Caco-2 (cell line): ENCODE measurements at places on chromosomes 2 and 18.

DNA sequence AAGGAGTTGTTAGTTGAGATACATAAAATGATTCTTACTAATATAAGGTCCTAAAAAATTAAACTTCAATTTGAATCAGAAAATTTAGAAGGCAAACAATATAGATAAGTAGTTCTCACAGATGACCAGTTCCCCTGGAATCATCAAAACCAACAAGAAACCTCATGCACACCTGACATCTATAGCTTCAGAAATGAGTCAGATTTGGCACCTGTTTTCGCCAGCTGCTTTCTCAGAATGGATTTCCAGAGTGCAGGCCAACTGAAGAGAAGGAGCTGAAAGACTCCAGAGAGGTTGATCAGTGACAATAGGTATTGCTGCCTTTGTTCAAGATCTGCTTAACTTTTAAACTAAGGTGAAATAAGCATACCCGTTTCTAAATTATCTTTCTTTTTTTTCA is 192.4 kb downstream of the RDH14 start:
- H3K4me1 ChIP-seq, result no peaks in the 10 kb centered on the region; the same call in 1 of the 2 replicates
- no peak for DNase-seq
- no peaks in the 10 kb centered on the region for H3K36me3 ChIP-seq

GRCh38 chr2:169143998-169144397 is 74.6 kb downstream of the DHRS9 start:
- no peak for DNase-seq
- no peak overlapping the region for H3K27ac ChIP-seq
- no peaks in the 10 kb centered on the region for H3K27me3 ChIP-seq
- no peak overlapping the region for H3K4me3 ChIP-seq

DNA sequence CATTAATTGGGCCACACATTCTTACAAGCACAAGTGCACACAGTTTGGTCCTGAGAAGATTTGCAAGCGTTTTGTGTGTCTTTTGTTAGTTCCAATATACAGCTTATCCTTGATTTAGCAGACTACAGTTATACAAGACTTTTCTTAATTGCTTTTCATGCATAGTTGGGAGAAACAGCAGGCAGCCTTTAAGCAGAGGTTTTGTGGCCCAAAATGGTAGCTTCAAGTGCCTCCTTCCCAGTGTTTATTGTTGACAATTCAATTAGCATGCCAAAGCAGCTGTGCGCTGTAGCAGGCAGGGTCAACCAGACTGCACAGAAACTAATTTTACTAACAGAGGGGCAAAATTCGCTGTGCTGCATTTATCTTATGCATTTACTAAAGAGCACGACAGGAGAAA is 47.5 kb downstream of the FRZB start:
- H3K27ac ChIP-seq, result no peak overlapping the region
- H3K4me3 ChIP-seq, result no peak overlapping the region
- no peaks in the 10 kb centered on the region for H3K27me3 ChIP-seq
- no peaks in the 10 kb centered on the region for H3K36me3 ChIP-seq
- no peak for DNase-seq

DNA sequence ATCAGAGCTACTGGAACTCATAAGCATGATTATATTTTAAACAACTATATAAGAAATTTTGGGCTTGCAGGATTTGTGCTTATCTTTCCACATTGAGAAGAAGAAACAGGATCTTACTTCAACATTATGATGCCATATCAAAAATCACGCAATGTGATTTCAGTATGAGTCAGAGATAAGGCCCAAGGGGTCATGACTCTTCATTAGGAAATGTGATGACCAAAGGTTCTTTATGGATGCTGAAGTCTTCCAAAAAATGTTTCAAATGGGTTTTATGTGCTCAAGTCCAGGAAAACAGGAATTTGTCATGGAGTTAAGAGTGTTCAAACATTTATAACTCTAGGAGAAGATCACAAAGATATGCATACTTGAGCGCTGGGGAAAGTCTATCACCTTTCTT is 7.8 kb upstream of the SERPINB2 start:
- DNase-seq, result no peak
- peaks cover 5% of the 10 kb centered on the region; the same call in 1 of the 2 replicates for H3K4me1 ChIP-seq
- H3K4me3 ChIP-seq, result no peak overlapping the region
- no peaks in the 10 kb centered on the region for H3K27me3 ChIP-seq
- H3K27ac ChIP-seq, result no peak overlapping the region

DNA sequence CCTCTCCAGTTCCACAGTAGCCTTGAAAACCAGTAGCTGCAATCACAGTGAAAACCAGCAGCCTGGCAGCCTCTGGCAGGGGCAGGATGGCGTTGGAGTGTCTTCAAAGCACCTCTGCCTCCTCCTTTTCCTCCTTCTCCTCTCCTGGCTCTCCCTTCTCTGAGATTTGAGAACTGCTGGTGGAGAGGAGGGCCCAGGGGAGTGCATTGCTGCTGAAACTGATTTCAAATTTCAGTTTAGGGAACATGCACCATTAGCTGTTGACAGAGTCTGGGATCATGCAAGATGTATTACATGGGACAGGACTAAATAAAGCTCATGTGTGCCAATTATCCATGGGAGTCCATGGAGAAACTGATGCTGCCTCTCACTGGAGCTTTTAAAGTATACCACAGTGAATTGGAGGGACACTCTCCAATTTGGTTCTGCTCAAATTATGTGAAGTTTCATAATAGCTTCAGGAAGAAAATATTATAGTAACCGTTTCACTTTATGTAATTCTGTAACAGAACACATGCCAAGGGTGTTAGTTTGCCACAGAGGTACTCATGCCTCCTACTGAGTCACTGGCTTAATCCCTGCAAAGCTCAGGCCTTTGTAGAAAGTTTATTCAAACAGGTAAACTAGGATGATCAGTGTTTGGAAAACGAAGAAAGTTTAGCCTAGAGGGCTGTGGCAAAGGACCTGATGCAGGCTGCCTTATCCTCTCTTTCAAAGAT is 146.1 kb downstream of the PRPF40A start:
- no peaks in the 10 kb centered on the region for H3K36me3 ChIP-seq
- no peak overlapping the region for H3K4me3 ChIP-seq
- H3K27me3 ChIP-seq, result no peaks in the 10 kb centered on the region
- no peak overlapping the region for H3K27ac ChIP-seq

DNA sequence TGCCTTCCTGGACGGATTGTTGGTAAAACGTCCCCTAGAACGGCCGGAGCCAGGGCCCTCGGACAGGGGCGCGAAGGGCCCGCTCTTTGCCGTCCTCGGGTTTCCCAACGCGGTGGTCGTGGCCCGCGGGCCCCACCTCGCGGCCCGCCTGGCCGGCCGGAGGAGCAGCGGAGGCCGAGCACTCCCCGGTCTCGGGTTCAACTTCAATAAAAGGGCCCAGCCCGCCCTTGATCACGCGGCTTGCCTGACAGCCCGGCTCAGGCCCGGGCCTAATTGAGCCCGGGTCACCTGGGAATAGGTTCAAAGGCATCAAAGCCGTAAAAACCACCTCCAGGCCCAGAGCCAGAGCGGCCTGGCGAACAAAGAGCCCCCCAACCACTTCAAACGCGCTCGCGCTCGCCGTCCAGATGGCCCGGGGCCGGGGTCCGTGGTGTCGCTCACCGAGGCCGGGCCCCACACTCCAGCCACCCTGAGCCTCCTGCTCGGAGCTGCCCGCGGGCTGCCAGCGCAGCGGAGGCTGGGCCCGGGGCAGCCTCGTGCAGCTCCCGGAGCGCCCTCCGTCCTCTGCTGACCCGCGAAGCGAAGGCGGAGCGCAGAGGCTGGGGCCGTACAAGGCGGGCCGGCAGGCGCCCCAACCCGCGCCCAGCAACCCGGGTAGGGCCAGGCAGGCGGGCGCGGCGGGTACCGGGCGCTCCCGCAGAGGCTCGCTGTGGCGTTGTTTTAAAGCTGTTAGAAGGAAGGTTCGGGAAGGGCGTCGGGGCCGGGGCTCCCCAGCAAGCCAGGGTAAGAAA is 1.1 kb upstream of the TWIST2 start:
- DNase-seq, result no peak
- no peak overlapping the region for H3K4me3 ChIP-seq
- H3K36me3 ChIP-seq, result no peaks in the 10 kb centered on the region
- no peak overlapping the region for H3K27ac ChIP-seq
- H3K4me1 ChIP-seq, result no peaks in the 10 kb centered on the region
